NCI-H1930 (cell line): ENCODE measurements at places on chromosomes 1 and 21.

- no peak for DNase-seq
These were observed 203.0 kb downstream of the PLPP3 start for GRCh38 chr1:56376188-56376984.

GRCh38 chr1:198686069-198686728 lies 47.4 kb downstream of the PTPRC start:
- DNase-seq = no peak

DNA sequence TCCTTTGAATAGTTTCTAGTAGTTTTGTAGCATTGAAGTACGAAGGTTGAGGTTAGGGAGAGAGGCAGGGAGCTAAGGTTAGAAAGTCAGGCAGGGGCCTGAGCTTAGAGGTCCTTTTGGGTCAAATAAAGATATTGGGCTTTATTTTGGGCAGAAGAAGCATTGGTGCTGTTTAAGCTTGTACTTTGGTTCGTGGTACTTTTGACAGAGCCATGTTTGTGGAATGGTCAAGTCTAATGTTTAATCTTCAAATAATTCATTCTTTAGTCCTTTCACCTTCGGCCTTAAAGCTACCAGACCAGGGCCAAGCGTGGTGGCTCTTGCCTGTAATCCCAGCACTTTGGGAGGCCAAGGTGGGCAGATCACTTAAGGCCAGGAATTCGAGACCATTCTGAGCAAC lies 12.5 kb downstream of the FGGY start:
- no peak for DNase-seq

- DNase-seq = no peak
These were observed 42.2 kb downstream of the TNNT2 start for GRCh38 chr1:201335174-201335870.

- no peak for DNase-seq
These were observed 6.2 kb downstream of the SH2D5 start for GRCh38 chr1:20726118-20726911.

DNA sequence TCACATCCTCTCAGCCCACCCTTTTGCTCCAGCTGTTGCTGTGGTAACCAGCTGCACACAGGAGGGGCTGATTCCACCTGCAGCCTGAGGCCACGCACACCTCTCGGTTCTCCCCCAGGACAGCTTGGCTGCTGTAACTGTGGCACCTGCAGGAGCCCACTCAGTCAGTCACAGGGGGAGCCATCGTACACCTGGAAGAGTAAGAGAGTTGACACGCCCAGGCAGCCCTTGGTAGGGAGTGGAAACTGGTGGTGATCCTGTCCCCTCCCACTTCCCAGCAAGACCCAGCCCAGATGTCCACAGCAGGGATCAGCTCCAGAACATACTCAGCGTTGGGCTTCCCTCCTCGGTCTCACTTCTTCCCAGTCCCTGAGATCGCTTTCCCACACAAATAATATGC lies 32.2 kb upstream of the BACE2 start:
- DNase-seq = no peak

- DNase-seq = no peak
These were observed 143.2 kb upstream of the BACE2 start for GRCh38 chr21:41024746-41025254.

DNA sequence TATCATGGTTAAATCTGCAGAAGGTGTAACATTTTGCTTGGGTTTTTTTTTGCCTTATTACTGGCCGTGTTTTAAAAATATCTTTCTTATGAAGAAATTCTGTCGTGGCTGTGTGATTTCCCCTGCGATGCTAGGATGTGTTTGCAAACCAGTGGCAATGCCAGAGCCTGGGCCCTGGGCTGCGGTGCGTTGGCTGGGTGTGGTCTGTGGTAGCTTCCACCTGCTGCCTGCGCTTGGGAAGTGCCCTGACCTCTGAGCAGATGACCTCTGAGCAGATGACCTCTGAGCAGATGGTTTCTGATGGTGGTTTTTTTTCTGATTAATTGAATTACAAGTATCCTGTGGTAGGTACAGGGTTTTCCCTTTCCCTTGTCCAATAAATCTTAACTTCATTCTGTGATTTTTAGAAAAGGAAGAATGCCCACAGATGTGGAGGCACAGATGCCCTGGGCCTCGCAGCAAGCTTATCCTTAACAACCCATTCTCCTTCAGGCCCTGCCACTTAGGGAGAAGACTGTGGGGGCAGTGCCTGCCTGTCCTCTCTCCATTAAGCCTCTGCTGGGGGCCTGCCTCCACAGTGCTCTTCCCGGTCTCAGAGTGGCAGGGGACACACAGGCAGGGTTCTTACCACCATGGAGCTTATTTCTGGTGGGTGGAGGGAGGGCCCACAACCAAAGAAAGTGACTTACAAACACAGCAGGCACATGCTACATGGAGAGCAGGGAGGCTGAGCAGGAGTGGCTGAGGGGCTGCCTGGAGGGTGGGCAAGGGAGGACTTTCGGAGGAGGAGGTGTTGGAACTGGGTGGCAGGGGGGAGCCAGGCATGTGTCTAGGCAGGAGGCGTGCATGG lies 81.7 kb downstream of the PCBP3 start:
- no peak for DNase-seq

DNA sequence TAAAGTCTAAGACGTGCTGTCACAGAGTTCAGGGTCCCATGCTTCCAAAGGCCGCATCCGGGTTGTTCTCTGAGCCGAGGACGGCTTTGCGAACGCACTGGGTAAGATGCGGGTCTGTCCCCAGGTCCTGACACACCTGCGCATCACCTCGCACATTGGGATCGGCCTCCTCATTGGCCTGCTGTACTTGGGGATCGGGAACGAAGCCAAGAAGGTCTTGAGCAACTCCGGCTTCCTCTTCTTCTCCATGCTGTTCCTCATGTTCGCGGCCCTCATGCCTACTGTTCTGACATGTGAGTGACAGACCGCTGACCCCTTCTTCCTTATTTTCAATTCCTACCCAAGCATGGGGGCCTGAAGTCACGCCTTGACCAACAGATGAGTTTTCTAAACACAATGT lies 25.3 kb downstream of the TFF3 start:
- no peak for DNase-seq

- DNase-seq = no peak
These were observed 348.7 kb downstream of the CHRM3 start for GRCh38 chr1:239735111-239735510.

DNA sequence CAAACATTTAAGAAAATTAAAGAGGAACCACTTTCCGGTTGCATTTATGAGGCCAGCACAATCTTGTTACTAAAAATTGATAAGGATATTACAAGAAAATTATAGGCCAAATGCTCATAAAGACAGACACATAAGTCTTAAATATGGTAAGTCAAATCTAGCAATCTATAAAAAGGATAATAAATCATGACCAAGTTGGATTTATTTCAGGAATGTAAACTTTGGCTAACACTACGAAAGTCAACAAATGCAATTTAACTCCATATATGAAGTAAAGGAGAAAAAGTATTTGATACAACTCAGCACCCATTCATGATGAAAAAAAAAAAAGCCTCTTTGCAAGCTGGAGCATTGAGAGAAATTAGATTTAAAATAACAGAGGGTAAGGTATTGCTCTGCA lies 6.3 kb downstream of the HHAT start:
- no peak for DNase-seq

- no peak for DNase-seq
These were observed 596.3 kb upstream of the CHRM3 start for GRCh38 chr1:238789916-238790667.

GRCh38 chr1:119962296-119962968 lies 66.1 kb upstream of the ADAM30 start:
- no peak for DNase-seq

GRCh38 chr1:53148123-53148522 lies 5.7 kb upstream of the SLC1A7 start:
- DNase-seq = no peak

DNA sequence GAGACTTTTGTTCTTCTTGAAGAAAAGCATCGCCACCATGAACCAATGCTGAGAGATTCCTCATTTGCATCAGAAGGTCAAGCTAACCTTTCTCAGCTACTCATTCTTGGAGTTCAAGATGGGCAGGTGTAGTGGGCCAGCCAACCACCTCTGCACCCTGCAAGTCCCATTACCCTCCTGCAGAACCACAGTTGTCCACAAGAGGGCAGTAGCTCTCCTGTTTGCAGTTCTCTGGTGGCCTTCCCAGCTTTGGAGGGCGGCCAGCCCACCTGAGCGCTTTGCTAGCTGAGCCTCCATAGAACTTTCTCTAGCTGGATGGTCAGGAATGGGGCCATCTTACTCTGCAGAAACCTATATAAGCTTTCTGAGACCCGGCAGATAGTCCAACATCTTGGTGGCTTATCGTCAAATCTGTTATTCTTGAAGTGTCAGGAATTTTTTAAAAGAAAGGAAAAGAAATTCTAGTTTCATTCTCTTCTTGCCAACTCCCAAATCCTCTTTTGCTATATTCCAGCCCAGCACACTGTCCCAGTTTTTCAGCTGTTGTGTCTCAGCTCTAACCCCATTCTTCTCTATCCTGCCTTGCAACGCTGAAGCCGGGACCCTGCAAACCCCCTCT lies 11.0 kb upstream of the LMX1A start:
- DNase-seq = peak; percentile 11

- no peak for DNase-seq
These were observed 84.6 kb downstream of the RAVER2 start for GRCh38 chr1:64829411-64830029.

DNA sequence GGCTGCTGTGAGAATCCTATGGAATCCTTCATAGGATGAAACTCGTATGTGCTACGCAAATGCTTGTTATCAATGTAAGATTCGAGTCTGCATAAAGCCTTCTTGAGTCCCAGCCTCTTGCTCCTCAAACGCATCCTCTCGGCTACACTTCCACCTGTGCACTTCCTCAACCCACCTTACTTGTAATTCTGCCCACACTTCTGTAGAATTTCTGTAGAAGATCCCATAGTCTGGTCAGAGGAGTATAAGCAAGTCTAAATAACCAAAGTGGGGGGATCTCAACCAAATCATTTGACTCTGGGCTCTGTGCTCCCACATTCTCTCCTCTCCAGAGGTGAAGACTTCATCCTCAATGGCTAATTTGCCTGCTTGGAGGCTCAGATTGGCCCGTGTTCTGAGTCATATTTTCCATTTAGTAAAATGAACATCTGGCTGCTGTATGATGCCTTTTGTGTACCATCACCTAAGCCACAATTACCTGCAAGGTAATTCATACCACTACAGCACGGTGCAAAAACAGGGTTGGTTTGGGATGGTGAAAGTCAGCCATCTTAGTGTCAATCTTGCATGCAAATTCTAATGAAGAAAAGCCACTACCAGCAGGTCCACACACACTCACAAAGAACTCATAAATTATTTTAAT lies 63.2 kb downstream of the ITPKB start:
- DNase-seq = no peak

- DNase-seq = no peak
These were observed 560 bp upstream of the CSDE1 start for GRCh38 chr1:114758256-114758832.

GRCh38 chr1:83559129-83559840 lies 439.6 kb downstream of the TTLL7 start:
- DNase-seq = no peak

GRCh38 chr1:241606544-241606943 lies 33.6 kb downstream of the CHML start:
- no peak for DNase-seq

DNA sequence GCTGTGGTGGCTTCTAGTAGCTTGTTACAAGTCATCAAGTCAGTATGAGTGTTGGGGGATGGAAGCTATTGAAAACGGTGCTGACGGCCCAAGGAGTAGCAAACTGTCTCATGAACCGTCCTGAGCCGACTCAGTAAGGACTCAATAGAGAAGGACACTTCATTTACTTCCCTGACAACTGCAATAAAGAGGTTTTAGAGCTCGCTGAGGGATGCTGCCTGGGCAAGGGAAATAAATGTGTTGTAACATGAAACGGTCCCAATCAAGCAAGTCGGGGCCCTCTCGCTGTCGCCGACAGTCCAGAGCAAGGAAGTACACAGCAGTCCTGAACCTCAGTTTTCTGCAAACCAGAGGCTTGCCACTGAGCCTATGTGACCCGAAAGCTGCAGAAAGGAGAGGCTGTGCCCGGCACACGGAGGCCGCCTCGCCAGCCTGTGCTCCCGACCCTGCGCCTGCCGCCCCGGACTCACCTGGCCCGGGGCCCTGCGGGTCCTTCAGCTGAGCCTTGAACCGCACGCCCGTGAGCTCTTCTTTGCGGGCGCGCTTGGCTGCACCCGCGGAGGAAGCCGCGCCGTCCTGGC lies 423 bp downstream of the URB1 start:
- no peak for DNase-seq

DNA sequence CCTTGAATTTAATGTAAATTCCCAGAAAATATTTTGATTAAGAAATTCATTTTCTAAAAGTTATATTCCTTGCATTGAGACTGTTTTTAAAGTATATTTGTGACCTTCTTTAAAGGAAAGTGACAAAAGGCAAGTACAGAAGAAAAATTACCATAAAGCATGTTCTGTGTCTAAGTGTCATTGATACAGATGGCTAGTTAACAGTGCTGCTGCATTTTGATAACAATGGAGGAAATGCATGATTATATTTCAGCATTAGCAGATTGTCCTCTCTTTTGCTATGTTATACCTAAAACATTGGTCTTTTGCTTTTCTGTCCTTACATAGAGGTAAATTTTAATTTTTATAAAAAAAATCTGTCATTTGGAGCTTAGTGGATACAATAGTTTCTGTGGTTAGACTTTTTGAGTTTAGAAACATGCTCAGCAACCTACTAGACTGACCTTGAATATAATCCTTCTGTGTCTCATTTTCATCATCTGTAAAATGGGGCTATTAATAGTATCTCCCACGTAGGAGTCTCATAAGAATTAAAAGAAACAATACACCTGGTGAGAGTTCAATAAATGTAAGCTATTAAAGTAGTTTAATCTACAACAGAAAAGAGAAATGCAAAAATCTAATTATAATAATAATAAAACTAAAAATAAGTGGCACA lies 51.1 kb upstream of the RGS21 start:
- DNase-seq = no peak

GRCh38 chr1:102852613-102853012 lies 255.7 kb downstream of the COL11A1 start:
- no peak for DNase-seq
